Osteoblast (primary cell): ENCODE measurements at places on chromosomes 3 and 15.

DNA sequence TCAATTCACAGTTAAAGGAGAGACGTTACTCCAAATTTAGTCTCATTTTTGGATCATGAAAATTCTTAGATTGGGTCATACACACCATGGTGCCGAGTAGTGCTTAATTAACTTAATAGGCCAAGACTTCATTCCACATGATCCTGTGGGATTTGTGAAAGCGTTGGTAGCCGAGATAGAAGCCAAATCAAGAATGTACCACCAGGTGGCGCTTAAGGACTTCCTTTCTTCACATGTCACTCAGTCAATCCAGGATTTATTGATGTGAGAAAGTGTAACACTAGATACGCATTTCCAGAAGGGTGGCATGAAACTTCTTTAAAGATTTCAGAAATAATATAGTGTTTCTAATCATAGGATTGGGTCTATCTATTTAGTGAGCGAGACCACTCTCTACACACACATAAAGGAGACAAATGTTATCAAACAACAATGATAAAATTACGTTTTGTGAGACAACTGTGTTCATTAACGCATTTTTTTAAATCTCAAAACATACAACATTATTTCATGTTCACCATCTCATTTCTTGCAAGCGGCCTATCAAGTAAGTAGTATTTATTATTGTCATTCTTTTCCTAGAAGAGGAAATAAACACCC lies 436.1 kb downstream of the CHL1 start:
- no peak for DNase-seq

DNA sequence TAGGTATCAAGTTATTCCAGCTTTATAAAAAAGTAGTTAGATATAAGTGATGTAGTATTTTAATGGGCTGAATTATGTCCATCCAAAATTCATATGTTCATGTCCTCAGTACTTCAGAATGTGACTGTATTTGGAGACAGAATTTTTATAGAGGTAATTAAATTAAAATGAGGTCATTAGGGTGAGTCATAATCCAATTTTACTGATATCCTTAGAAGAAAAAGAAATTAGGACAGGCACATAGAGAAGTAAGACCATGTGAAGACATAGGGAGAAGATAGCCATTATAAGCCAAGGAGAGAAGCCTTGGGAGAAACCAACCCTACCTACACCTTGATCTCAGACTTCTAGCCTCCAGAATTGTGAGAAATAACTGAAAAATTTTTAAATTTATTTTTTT lies 30.3 kb downstream of the RAP2B start:
- DNase-seq: no peak

DNA sequence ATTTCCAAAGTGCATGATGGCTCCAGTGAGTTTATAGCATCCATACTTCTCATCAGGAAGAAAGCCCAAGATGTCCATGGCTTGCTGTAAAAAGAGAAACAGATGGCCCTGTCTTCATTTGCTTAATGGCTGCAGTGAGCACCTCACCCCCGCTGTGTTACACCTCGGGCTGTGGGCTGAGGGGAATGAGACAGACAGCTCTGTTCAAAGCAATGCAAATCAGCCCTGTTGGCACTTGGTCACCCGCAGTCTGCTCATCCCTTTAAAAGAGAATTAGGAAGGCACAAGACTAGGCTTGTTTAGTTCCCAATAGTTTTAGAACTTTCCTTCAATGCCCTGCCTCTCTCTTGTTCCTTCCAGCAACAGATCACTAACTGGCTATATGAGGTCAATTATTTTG lies 25.2 kb downstream of the MYH15 start:
- no peak for DNase-seq

- no peak for DNase-seq
These were observed 9.5 kb upstream of the CCDC80 start for GRCh38 chr3:112650482-112650881.

GRCh38 chr3:3927965-3928364 lies 128.7 kb downstream of the LRRN1 start:
- DNase-seq: no peak

- no peak for DNase-seq
These were observed 315.0 kb upstream of the STAC start for GRCh38 chr3:36065321-36065720.

GRCh38 chr15:57312318-57313133 lies 63.8 kb upstream of the CGNL1 start:
- no peak for DNase-seq

DNA sequence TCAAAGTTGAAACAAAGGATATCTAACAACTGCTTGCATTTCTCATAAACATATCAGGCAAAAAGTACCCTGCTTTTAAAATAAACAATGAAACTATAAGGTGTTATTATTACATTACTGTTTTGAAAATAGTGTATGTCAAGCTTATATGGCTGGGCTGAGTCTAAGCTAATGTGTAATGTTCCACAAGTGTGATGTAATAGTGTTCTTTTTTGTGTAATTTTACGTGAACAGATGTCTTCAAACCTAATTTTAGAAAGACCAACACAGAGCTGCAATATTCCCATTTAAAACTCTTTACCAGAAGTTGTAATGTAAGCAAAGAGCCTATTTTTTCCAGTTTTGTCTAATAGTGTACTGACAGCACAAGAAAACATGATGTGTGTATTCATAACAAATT lies 34.0 kb downstream of the MINDY2 start:
- no peak for DNase-seq

- no peak for DNase-seq
These were observed 102.1 kb downstream of the RFTN1 start for GRCh38 chr3:16411441-16411840.

GRCh38 chr3:57059411-57059810 lies 1.1 kb upstream of the SPATA12 start:
- DNase-seq: no peak

DNA sequence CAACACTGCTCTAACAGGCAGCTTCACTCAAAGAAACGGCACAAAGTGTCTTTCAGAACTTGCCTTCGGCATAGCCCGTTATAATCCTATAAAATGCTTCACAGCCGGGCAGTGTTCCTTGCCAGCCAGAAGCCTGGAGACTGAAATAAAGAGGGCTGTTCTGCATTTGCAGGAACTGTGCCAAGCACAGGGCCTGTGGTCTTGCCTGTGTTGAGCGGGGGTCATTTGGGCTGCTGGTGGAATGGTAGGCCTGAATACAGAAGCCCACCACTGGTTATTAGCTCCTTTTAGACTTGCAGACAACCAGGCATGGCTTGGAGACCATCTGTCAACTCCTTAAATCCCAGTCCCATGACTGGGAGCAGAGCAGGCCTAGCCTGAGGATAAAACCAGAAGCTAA lies 4.7 kb upstream of the ARHGEF3 start:
- DNase-seq: no peak

- no peak for DNase-seq
These were observed 209.9 kb upstream of the SEMA6D start for GRCh38 chr15:47507221-47507985.

- DNase-seq: no peak
These were observed 154.7 kb upstream of the KCNMB2 start for GRCh38 chr3:178381555-178381954.

DNA sequence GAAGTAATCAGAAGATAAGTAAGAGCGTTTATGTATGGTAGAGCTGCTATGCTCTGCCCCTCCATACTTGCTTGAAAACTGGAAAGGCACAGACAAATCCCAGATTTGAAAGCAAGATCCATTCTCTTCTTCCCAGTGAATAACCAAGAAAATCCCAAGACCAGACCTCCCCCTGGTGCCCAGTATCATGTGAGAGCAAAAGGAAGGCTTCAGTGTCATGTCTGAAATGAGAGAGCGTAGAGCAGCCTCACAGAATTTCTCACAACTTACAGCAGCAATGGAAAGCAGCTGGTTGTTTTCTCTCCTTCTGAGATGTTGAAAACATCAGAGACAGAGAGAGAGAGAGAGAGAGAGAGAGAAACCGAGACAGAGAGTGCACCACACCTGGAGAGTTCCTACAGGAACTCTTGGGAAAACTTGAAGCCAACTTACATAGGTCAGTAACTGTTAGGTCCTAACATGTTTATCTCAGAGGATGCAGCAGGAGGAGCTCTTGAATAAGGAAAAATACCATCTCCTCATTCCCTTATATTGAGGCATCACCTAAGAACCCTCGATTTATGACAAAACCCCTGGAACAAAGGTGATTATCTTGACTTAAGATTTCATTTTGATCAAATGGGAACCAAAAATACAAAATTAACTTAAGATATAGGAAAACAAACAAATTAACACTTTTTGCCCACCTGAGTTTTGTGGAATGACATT lies 273.3 kb downstream of the NSUN3 start:
- DNase-seq: no peak

GRCh38 chr3:12991481-12991837 lies 81.8 kb downstream of the IQSEC1 start:
- no peak for DNase-seq

DNA sequence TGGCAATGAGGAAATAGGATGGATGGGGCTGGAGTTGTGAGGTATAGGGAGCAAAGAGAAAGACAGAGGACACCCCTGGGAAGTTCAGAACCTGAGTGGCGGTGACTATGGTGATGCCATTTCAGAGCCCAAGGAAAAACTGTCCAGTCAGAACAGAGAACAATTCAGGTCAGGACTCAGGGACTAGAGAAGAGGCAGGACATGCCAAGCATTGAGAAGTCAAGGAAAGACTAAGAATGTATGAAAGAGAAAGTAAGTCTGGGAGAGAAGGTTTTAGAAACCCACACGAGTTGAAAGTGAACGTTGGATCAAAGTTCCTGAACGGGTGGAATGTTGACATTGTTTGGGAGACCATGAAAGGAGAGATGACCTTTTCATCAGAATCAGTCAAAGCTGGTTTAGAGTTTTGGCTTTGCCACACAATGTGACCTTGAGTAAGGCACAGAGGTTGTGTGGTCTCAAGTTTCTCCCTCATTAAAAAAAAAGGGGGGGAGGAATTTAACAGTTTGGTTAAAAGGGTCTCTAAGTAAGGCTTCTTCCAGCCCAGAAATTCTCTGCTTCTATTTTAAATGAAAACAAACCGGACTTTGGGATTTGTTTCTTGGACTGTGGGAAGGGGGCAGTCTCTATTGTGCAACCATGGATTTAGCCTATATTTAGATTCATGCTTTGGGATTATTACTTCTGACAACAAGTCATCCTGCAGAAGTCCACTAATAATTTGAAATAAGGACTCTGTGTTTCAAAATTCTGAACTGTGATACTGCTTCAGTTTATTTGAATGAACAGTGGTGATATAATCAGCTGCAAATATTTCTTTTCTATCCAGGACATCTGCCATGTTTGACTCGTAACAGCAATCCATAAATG lies 315.9 kb upstream of the TBL1XR1 start:
- DNase-seq: no peak

GRCh38 chr3:21544076-21544462 lies 206.9 kb downstream of the ZNF385D start:
- DNase-seq: no peak

DNA sequence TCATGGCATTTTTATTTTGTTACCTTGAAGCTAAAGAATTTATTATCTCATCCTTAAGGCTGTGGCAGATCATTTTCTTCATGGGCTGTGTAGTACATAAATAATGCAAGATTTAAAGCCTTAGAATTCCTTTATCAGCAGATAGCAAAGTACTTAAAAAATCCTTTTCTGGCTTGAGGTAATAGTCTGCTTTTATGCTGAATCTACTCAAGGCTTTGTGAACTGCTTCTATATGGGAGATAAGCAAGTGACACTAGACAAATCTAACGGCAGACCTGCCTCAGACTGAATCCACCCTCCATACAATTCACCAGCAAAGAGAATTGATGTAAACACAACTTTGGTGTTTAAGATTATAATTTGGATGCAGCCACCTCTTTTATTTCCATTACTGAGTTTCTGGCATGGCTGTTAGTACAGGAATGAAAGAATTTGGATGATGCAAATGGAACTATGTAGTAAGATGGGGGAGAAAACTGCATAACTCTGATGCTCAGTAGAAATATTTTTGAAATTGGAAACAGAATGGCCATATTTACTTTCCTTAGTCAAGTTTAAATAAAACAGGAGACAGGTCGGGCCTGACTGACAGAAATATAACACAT lies 1121.5 kb downstream of the NAALADL2 start:
- peak; percentile 72 for DNase-seq

GRCh38 chr3:193805448-193805847 lies 212.4 kb downstream of the OPA1 start:
- peak; percentile 42 for DNase-seq

- peak; percentile 89 for DNase-seq
These were observed 16.5 kb downstream of the SEMA3G start for GRCh38 chr3:52428151-52429005.

DNA sequence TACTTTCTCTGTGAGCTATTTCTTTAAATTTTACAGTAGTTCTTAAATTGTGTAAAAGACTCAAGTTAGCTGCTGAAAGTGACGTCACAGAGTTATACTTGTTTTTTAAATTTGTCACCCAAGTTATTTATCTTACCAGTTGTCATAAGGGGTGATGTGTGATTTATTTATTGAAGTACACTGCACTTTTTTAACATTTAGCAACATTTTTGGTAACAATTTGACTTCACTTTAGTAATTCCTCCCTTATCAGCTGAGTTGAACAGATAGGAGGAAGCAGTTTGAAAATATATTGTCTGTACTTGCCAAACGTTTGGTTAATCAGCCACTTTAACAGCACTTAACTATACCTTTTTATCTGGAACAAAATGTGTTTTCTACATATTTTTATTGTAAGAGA lies 3.8 kb downstream of the STT3B start:
- no peak for DNase-seq

DNA sequence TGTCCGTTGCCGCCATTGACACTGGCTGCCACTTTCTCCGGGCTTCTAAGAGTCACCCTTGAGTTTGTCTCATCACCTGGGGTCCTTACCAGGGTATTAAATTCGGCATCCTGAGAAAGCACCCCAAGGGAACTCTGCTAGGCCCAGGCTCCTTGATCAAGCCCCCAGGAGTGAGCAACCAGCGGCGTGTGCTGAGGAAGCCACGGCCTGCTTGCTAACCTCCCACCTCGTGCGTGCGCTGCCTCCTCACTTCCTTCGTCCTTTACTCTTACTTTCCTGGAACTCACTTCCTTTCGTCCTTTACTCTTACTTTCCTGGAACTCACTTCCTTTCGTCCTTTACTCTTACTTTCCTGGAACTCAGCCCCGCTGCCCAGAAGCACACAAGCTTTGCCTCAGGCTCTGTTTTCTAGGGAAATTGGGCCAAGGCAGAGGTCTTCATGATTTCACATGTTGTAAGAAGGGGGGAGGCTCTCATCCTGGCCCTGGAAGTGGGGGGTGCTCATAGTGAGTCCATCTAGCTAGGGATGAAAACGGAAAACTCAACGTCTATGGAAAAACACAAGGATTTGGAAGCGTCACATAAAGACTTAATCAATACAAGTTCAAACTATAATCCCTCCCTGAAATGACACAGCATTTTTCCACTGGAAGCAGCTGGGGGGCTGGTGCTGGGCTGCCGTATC lies 36.7 kb upstream of the BDH1 start:
- DNase-seq: no peak

DNA sequence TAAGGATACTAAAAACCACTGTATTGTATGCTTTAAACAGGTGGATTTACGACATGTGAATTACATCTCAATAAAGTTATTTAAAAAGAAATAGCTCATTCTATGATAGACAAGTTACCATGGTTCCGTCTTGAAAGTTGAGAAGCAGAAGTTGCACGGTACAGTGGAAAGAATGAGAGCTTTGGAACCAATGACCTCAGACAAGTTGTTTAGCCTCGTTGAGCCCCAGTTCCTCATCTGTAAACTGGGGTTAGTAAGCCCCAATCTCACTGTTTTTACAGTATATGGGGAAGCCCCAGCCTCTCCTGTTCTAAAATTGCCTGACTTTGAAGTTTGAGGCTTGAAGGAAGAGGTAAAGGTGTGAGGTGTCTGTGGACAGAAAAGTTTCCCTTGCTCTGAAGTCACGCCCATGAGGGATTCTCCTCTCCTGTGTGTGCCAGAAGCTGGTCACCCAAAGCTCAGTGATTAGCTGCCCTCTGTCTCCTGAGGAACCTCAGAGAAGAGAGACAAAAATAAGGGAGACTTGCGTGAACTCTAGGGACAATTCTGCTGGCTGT lies 10.0 kb downstream of the CRYGS start:
- DNase-seq: no peak
